ENCODE measurements at places on chromosomes 1 and 21.

GRCh38 chr1:38926091-38926490 is 15.5 kb downstream of the RHBDL2 start:
- DNase-seq = no peak

DNA sequence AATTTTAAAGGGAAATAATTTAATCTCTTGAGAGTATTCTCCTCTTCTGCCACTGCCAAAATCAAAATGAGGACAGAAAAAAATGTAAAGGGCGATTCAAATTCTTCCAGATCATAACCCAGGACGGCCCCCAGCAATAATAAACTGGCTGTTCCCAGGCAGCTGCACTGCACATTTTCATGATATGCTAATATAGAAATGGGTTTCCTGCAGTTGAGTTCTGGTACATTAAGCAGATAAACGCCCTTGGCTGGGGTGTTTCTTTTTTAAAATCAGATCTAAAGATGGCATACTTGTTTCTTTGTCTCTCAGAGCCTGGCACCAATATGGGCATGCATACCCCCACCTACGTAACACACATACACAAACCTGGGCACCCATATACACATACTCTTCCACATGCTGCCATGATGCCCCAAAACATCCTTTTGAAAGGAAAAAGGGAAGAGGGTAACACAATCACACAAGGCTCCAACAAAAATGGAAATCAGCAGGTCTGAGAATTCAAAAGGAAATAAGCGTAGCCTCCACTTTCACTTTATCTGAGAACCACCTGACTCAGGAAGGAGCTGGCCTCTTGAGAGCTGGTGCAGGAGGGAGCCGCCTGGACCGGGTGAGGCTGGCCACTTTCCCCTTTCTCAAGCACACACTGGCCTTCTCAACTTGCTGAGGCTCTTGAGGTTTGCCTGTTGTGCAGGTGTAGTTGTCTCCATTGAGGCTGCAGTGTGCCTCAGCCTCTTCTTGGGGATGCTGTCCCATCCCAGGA is 653.4 kb downstream of the KIF26B start:
- no peak for DNase-seq

DNA sequence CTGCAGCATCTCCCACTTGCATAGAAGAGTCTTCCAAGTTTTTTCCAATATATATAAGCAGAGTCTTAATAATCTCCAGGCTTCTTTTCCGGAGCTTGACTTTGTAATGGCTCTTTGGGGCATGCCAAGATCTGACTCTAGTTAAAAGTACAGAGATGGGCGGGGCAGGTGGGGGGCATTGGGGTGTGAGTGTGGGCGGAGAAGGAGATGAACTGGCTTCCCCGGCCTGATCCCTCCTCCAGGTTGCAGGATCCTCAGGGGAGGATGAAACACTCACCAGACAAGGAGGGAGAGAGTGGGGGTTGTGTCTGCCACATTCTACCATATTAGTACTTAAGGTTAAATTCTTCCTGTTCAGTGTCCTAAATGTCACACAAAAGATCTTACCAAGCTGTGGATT is 23.0 kb downstream of the S100A10 start:
- no peak for DNase-seq

- DNase-seq = no peak
Measured at GRCh38 chr21:32463889-32464300, 51.4 kb downstream of the EVA1C start.

GRCh38 chr1:146012703-146013558 is 8.6 kb downstream of the HJV start:
- peak; percentile 66 for DNase-seq

DNA sequence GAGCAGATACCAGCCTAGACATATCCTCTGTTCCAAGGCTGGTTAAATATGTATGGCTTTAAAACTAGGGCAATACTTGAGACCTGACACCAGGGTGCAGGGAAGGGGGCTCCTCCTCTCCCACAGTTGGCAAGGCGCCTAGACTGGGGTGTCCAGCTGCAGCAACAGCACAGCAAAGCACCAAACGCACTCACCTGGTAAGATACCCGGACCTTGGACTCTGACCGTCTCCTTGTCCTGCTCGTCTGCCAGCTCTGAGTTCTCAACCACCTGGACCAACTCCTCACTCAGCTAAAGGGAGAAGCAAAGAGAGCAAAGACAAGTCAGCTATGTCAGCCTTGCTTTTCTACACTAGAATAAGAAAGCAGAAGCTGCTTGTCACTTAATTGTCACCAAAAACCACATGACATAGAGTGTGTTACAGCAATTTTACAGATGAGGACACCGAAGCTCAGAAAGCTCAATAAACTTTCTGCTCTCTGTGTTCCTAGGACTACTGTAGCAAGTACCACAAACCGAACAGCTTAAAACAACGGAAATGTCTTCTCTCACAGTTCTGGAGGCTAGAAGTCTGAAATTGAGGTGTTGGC is 4.4 kb downstream of the PACC1 start:
- DNase-seq = no peak

- no peak for DNase-seq
Measured at GRCh38 chr1:52876843-52877242, 34.3 kb downstream of the ZYG11A start.

- DNase-seq = no peak
Measured at GRCh38 chr1:99004254-99004860, 304 bp downstream of the PLPPR5 start.

- DNase-seq = no peak
Measured at GRCh38 chr1:25355841-25356395, 17.8 kb downstream of the TMEM50A start.

DNA sequence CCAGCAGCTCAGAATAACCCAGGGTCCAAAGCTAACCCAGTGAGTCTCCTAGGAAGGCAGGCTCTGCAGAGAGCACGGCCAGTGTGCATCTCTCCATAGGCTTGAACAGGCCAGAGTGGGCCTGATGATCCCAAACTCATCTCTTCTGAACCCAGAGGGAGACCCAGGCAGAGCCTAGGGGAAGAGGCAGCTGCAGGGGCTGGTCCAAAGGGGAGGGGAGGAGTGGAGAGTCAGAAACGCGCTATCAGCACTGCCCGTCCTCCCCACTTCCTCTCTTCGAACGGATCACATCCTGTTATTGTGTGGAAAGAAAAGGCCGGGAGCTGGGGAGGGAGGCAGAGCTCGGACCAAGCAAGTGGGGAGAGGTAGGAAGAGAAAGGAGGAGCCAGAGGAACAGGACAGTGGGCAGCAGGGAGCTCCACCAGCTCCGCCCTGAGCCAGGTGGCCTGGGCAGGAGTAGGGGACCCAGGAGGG is 20.2 kb downstream of the TAL1 start:
- no peak for DNase-seq

DNA sequence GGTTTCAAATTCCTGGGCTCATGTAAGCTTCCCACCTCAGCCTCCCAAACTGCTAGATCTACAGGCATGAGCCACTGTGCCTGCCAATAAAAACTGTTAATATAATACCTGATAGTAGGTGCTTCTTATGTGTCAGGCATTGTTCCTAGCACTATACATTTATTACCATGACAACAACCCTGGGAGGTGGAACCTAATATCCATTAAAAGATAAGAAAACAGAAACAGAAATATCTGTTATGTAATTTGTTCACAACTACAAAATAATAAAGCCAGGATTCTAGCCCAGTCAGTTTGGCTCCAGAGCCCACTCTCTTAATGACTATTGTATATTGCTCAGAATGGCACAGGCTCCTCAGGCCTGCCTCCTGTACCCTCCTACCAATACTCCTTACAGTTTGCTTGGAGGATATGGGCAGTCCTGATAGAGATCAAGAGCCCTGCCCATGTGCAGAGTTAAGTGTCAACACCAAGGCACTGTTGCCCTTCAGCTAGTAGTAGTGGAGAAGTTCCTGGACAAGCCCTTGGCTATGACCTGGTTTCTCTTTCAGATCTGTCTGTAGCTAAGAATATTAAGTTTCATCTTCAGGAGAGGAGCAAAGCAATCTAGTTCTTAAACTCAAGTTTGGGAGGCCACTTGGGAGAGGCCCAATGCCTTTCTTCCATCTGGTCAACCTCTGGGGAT is 22.4 kb downstream of the RPL5 start:
- DNase-seq = no peak

GRCh38 chr1:161177112-161177935 is at the start of gene B4GALT3:
B4GALT3 (minus strand) TSS chr1:161177507; CDS start chr1:161176060, 1,447 bp downstream.
- peak; percentile 98 for DNase-seq
